ENCODE measurements at places on chromosomes 1 and 21.

DNA sequence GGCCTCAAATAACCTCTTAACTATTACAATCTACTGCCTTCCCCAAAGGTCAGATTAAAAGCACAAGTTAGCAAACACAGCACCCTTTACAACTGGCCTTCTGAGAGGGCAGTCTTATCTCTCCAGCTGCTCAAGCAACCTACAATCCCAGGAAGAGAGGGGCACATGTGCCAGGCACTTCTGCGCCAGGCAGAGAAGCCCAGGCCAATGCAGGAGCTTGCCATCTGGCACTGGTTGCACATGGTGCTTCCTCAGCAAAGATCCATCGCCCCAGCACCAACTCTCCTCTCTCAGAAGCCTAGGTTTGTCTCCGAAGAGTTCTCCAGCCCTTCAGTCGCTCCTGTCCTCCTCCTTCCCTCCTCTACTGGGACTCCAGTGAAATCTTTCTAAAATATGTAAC, 2.5 kb downstream of the STK40 start:
- no peak for DNase-seq

DNA sequence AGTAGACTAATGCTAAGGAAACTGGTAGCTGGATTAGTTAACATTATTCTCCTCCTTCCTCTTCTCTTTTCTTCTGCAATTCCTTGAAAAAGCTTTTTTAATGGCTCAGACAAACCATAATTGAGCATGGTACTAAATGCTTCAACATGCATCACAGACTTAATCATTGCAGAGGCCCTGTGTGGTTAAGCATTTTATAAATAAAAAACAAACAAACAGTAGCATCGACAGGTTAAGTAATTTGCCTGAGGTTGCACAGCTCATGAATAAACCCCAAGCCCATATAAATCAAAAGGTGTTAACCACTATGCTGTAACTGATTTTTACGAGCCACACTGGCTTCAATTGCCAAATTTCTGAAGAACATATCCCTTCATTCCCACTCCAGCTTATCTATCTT, 462.1 kb downstream of the LMO4 start:
- no peak for DNase-seq

- no peak for DNase-seq
Measured at GRCh38 chr21:29423099-29423870, 124.6 kb downstream of the BACH1 start.

GRCh38 chr1:78716186-78716585, 66.6 kb downstream of the IFI44 start:
- DNase-seq: no peak

DNA sequence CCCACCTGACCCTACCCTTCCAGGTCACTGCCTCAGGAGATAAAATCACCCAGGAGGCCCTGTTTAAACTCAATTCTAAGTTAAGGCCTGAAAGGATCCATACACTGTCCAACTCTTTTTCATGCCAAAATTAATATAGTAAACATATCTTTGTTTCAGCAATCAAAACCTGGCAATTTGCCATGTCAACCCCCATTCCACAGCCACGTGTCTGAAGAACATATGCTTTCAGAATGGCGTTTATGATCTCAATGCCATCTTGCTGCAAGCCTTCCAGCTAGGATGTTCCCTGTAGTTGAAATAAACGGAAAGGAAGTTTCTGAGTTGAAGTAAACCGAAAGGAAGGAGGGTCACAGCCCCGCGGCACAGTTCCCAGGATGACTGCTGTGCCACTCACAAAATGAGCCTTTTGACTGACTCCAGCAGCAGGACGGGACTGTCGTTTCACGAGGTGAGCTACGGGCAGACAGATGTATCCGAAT, 472.0 kb downstream of the SMYD3 start:
- DNase-seq: no peak

GRCh38 chr1:97352936-97353382, 567.9 kb downstream of the DPYD start:
- DNase-seq: no peak

DNA sequence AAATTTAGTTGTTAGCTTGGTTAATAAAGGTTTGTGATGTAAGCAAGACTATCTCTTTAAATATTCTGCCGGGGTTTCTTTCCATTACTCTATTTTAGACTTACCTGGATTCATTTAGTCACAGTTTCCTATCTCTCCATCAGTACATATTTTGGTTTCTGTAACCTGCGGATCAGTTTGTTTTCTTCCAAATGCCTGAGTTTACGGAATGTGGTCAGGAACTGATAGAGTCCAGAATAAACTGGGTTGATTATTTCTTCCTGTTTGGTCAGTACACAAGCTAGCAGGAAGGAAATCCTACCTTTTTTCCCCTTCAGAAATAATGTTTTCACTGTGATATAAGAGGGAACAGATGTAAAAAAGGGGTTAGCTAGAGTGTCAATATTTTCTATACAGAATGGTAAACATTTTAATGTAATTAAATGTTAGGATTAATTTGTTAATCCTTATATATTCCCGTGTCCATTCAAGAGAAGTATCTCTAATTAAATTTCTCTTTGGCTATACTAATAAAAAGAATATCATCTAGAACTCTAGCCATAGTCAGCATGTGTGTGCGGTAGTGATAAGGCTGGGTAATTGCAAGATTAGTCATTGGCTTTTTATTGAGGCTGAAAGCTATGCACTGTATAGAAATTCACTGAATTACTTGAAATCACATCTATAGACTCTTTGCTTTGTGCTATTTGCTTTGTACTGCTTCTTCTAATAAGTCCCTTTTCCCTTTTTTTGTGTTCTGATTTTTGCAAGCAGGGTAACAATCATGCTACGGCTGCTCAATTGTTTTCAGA, 144.7 kb upstream of the ADGRL4 start:
- DNase-seq: no peak

GRCh38 chr1:174964261-174964971, 35.3 kb upstream of the CACYBP start:
- no peak for DNase-seq

GRCh38 chr1:116951200-116951935, 41.7 kb downstream of the PTGFRN start:
- no peak for DNase-seq

GRCh38 chr1:207962716-207963426, 51.9 kb upstream of the CD34 start:
- no peak for DNase-seq

GRCh38 chr1:45929257-45929687, 125.9 kb downstream of the MAST2 start:
- DNase-seq: no peak

DNA sequence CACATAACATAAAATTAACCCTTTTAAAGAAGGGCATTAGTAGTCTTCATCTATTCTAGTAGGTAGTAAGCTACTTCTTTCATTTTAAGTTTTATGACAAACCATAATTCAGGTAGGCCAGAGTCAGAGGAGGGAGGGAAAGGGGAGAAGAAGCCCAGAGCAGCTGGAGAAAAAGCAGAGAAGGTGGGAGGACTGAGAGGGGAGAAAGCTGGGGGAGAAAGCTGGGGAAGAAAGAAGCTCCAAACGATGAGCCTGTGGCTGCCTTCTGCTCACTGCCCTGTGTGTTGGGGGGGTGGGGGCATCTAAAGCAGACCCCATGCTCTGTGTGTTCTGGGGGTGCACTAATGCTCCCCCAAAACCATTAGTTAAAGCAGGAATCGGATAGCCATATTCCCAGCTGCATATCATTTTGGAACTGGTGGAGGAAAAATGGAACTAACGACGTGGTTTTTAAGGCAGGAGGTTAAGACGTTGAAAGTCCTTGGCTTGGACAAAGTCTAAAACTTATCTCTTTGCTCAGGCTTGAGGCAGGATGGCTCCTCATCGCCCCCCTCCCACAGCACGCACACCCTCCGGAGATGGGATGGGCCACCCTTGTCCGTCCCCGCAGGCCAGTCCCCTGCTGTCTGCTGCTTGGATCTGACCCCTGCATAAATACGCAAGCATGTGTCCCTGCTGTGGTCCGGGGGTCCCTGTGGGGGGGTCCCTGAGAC, 184.2 kb downstream of the DYRK1A start:
- no peak for DNase-seq

- no peak for DNase-seq
Measured at GRCh38 chr21:26958788-26959187, 8.1 kb downstream of the ADAMTS5 start.

DNA sequence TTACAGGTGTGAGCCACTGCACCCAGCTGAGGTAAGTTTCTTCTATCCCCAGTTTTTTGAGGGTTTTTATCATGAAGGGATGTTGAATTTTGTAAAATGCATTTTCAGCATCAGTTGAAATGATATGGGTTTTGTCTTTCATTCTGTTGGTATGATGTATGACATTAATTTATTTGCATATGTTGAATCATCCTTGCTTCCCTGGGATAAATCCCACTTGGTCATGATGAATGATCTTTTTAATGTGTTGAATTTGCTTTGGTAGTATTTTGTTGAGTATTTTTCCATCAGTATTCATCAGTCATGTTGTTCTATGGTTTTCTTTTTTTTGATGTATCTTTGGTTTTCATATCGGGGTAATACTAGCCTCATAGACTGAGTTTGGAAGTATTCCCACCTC, 141.0 kb downstream of the RPS6KC1 start:
- no peak for DNase-seq

GRCh38 chr1:12012560-12013316, 6.6 kb upstream of the MIIP start:
- no peak for DNase-seq

- no peak for DNase-seq
Measured at GRCh38 chr21:39863111-39863510, 4.1 kb upstream of the PCP4 start.

GRCh38 chr21:44357064-44357837, 3.8 kb downstream of the TRPM2 start:
- DNase-seq: no peak

- DNase-seq: no peak
Measured at GRCh38 chr1:32122151-32122550, 14.3 kb downstream of the KPNA6 start.

GRCh38 chr1:116434849-116435248, 61.8 kb downstream of the ATP1A1 start:
- DNase-seq: no peak

GRCh38 chr21:17432732-17433057, 80.1 kb upstream of the CXADR start:
- DNase-seq: no peak

DNA sequence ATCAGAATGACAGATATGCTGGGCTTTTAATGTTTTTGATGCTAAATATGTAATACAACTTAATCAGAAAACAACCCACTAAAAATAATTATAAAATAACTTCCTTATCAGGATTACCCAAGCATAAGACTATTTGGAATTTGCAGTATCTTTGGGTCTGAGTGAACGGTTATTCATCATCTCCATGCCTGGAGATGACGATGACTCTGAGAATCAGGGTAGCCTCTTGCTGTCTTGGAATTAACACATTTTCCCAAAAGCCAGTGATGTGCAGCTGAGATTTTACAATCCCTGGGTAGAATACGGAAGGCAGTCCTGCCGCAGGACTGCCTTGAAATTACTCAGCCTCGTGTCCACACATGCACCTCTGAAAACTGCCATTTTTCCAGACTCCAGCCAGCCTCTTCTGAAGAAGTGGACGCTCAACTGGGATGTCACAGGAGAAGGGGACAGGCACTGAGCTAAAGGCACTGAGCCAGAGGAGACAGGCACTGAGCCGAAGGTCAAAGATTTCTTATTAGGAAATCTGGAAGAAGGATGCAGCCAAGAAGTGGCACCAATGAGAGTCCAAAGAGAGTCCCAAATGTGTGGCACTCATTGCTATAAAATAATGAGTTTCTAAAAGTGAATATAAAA, 85.5 kb downstream of the PGBD5 start:
- DNase-seq: no peak

DNA sequence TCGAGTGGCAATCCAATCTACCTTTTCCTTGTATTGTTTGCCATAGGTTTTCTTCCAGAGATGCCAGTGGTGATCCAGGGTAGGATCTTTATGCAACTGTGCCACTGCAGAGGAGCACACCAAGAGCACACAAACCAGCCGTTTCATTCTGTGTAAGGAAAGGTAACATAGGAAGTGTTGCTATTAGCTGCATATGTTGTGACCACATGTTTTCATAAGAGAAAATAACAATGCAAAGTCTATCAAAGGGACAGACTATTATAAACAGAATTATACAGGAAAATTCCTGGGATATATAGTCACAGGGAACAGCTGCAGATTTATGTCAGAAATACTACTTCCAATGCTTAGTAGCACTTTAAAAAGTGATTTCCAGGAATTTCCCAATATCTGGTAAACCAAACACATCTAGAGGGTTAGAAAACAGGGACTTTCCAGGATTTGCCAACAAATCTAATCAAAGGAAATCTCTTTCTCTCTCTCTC, 919 bp downstream of the CTSS start:
- no peak for DNase-seq

DNA sequence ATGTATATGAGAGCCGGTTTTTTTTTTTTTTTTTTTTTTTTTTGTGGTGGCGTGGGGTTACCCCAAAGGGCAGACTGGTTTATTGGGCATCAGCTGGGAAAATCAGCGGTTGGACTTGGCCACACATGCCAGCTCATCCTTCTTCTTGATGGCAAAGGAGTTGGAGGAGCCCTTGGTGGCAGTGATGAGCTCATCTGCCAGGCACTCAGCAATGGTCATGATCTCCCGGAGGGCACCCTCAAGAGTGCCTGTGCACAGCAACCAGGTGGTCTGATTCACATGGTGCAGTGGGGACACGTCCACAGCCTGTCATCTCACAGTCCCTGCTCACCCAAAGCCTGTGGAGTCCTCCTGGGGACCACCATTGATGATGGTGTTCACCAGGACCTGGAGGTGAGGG, 62.0 kb downstream of the MRPS6 start:
- no peak for DNase-seq

Data from stimulated activated CD8-positive, alpha-beta memory T cell treated with anti-CD3 and anti-CD28 coated beads, Interleukin-7, amount 100 ng/mL, for 1 hour (primary cell).